Activated CD8-positive, alpha-beta memory T cell treated with anti-CD3 and anti-CD28 coated beads for 24 hours (primary cell): ENCODE measurements at places on chromosomes 7 and 10.

DNA sequence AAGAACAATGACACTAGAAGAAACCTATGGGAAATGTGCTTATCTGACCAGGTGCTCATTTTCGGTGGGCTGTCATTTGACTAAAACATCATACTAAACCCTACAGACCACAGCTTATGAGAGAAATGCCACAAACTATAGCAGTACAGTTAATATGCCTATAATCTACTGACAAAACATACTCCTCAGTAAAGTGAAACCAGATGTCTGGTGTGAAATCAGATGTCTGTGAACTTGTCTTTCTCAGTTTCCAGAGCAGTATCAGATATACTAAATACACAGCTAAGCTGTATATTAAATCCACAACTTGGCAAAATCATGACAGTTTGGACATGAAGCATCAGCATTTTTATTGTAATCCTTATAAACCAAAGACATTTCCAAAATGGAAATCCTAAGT, 3.3 kb downstream of the IMMP2L start:
- no peak for DNase-seq

DNA sequence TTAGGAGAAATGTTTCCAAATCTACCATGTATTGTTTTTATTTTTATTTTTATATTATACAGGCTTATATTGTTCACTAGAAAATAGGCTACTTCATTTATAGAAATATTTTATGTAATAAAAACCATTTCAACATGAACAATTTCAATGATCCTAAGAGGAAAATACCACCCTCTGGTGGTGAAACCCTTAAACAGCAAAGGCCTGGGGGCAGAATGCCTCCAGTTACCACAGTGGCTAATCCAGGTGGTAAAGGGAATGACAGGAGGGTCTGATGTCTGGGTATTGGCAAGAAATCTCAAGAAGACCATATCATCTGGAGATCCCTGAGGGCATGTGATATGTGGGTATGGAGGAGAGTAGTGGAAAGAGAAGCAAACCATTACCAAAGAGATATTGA, 19.3 kb downstream of the MACC1 start:
- DNase-seq = no peak

DNA sequence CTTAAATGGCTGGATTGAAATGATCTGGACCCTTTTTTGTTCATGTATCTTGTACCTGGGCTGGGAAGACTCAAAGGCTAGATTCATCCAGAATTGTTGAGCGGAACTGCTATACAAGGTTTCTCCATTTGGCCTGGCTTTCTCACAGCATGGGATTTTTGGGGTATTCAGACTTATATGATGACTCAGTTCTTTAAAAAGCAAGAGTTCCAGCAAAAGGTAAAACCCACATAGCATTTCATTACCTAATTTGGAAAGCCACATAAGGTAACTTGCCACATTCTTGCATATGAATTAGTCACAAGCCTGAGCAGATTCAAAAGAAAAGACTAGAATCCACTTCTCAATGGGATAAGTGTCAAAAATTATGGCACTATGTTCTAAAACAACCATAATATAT, 137.4 kb downstream of the HGF start:
- no peak for DNase-seq

DNA sequence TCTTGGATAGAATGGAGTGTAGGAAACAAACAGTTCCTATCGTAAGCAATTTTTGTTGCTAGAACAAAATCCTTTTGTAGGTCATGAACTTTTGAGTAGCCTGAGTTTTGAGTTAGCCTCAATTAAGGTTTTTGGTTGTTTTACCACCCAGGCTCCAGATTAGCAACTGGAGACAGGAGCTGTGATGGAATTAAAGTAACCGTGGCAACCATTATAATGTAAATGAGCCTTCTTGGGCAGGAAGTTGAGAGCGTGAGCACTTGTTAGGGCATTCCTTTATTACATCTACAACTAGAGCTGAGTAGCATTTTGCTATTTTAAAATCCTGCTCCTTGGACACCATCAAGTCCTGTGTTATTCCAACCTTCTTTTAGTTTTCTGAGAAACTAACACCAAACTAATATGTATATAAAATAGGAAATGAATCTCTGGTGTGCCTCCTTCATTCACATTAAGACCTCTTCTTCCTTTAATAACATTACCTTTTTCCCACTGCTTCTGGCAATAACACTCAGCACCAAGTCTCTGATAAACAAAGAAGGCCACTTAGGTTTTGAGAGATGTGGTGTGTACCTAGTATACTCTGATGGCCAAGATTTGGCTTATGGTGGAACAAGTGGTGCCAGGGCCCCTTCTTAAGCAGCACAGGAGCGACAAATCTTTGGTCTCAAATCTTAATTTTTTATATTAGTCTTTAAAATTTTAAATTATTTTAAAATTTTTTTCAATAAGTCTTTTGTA, 34.0 kb downstream of the AHCYL2 start:
- DNase-seq = no peak

DNA sequence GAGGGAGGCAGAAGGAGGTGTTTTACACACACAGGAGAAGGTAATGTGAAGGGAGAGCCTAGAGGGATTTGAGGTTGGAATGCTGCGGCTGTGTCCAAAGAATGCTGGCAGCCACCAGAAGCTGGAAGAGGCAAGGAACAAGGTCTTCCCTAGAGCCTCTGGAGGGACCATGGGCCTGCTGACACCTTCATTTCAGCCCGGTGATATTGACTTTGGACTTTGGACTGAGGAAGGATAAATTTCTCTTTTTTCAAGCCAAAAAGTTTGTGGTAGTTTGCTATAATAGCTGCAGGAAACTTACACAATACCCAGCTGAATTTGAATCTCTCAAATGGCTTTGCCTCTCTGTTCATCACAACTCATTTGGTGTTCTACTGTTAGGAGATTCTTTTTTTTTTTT, 34.6 kb downstream of the UBN2 start:
- no peak for DNase-seq

DNA sequence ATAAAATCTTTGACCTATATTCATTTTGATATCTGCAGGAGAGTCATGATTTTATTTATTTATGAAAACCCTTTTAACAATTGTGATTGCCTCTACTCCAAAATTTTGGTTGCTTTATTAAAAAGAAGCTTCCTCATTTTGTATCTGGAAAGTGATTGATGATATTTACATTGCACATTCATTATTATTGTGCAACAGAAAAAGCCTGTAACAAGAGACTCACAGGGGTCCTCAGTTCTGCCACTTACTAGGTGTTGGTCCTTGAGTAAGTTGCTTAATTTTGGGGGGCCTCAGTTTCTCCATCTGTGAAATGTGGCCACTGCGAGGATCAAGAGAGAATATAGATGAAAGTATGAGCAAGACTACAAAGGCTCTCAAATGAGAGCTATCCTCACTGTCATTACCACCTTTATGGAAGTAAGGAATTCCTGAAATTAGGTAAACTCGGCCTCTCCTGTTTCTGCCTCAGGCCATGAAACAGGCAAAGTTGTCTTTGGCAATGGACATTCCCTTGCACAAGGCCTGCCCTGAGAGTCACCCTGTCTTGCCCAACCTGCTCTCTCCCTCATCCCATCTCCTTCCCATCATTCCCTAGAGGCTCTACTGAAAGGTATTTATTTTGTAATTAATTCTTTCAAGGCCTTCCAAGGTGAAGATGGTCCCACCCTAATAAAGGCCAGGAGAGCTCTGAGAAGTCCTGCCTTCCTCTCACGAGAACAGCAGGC, 66.1 kb upstream of the ABLIM1 start:
- DNase-seq = no peak

DNA sequence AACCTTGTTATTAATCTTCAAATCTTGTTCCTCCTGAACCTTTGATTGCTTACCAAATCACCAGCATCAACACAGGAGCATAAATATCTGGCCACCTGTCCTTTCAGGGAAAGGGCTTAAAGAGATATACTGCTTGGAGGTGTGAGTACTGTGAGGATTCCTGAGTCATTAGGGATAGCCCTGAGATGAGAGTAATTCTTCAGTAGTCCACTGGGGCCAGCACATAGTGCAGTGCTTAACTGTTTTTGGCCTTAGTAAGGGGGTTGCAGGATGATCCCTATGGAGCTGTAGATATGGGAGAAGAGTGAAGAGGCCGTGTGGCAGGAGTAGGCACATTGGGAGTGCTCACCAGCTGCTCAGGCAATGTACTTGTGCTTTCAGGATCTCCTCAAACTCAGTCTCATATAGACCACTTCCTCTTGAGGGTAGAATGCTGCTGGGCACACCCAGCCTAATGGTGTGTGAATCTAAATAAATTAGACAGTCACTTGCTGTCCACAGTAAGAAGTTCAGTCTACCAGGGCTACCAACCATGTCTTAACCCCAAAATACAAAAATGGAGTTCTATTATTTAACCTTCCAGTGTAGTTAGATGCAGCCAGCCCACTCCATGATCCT, 26.5 kb upstream of the GPR141 start:
- DNase-seq = no peak

DNA sequence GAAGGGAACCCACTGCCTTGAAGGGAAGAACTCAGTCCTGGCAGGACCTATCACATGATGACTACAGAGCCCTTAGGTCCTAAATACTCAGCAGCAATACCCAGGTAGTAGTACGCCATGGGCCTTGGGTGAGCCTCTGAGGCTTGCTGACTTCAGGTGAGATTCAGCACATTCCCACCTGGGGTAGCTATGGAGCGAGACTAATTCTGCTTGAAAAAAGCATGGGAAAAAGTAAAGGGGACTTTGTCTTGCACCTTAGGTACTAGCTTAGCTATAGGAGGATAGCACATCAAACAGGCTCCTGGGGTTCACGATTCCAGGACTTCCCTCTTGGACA, 98.2 kb upstream of the MEOX2 start:
- no peak for DNase-seq

DNA sequence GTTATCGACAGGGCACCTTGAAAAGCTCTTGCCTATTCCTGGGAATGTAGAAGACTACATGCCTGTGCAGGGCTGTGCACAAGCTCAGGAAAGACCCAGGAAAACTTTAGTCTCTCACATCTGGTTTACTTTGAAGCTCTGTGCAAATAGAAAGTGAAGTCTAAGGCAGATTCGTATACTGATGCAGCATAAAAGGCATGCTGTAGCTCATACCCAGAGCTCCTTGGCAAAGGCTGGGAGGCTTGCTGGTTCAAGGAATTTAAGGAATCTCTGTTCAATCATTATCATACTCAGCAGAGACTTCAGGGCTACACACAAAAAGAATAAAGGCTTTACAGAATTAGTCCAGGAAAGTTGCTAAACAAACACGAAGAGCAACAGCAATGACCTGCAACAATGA, 192.0 kb downstream of the OTUD1 start:
- DNase-seq = no peak

- DNase-seq = no peak
Observed at GRCh38 chr7:50696810-50697582, 85.7 kb downstream of the GRB10 start.

- DNase-seq = no peak
Observed at GRCh38 chr7:35797311-35797710, 3.5 kb upstream of the SEPTIN7 start.

- DNase-seq = no peak
Observed at GRCh38 chr7:151637781-151638261, 118.1 kb upstream of the RHEB start.

DNA sequence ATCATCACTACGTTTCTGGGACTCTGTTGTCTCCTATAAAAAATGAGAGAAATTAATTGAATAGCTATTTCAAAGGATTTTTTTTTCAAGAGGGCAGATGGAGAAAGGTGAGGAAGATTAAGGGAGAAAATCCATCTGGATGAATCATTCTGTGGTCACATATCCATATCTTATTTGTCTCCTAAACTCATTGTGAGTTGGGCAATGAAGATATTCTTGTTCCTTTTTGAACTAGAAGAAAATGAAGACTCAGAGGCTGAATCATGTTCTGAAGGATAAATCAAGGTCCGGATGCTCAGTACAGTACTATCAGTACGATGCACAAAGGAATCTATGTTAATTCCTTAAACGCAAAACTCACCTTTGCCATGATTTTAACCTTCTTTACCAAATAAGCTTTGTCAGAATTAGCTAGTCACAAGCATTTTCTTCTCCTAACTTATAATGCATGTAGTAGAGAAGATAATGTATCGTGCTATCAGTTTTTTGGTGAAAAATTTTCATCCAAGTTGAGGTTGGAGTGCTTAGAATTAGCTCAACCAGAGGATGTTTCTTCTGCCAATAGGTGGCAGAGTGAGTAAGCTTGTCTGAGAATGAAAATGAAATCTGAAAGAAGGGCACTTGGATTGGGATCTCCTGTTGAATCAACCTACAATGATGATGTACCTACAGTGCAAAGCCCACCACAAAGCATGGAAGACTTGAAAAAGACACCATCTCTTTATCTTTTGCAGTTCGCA, 446.9 kb downstream of the KIF20B start:
- no peak for DNase-seq

DNA sequence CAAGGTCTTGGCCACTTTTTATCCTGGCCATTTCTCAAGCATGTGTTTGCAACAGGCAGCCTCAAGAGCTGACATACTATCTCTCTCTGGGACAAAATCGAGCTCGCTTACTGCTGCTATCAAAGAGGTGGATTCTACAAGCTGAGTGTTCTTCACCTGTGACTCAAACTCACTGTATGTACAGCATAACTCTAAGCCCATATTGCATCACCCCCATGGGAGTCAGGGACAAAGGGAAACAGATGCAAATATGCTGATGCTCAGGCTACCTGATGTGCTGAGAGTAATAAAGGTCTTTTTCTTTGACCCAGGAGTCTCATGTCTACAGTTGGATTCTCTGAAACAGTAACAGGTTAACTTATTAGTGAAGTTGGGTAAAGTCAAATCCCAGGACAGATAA, 45.2 kb downstream of the PCLO start:
- no peak for DNase-seq

DNA sequence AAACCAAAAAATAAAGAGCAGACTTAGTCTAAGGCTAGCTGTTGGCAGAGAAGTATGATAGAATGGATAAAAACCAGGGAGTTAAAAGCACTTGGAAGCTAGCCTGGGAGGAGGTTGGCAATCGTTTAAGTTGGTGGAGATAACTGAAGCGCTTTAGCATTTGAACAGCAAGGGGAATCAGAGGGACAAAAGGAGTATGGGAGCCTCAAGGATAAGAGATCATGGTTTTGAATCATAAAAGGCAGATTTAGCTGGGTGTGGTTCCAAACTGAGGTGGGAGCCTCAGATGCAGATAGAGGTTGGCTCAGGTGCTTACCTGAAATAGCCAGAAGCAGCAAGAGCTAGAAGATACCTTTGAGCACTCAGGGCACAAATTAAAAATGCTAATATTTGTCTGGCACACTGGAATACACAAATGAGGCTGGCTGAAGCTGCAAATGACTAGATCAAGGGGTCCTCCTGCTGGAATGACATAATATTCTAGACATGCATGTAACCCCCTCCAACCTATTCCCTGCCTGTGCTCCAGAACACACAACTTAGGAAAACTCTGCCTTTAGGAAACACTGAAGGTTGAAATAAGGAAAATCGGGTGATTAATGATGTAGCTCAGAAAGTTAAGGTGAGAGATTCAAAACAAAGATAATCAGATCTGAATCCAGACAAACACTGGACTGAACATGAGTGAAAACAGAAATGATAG, 372.3 kb upstream of the LRRN3 start:
- DNase-seq = no peak

- no peak for DNase-seq
Observed at GRCh38 chr10:127997937-127998336, 91.0 kb downstream of the PTPRE start.
